Activated effector memory CD4-positive, alpha-beta T cell treated with Interleukin-2 at 50 U/mL for 16 hours (primary cell): ENCODE measurements at places on chromosomes 1 and 21.

- DNase-seq: no peak
These were observed 764.4 kb downstream of the ADGRL2 start for GRCh38 chr1:82565146-82565545.

DNA sequence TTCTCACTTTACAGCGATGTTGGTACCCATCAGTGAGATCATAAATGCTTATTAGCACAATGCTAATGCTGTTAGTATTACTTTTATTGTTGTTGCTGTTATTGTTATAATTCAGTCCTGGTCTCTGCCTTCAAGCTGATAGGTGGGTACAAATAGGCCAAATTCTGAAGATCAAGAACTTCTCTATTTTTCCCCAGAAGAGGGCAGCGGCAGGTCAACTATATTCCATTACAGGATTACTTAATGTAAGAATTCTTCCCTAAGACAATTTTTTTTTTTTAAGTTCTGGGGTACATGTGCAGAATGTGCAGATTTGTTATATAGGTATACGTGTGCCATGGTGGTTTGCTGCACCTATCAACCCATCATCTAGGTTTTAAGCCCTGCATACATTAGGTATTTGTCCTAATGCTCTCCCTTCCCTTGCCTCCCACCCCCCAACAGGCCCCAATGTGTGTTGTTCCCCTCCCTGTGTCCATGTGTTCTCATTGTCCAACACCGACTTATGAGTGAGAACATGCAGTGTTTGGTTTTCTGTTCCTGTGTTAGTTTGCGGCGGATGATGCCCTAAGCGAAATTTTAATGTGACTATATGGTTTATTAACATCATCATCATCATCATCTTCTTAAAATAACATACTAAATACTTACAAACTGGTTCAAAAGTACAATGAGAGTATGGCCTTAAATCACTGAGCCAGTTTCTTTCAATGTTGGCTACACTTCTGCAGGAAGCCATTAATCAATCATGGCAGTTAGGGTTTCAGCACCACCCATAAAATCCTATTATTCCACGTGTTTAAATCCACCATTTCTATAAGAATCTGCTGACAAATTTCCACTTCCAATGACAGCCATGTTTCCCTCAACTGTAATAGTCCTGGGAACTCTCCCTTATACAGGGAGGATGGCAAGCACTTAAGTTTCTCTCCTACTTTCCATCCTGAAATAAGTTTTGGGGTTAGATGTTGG is 19.2 kb downstream of the SLC19A2 start:
- DNase-seq: no peak

GRCh38 chr1:107549152-107549810 is 408.4 kb downstream of the NTNG1 start:
- no peak for DNase-seq

GRCh38 chr1:181396171-181396670 is 87.1 kb upstream of the CACNA1E start:
- DNase-seq: peak; percentile 43

DNA sequence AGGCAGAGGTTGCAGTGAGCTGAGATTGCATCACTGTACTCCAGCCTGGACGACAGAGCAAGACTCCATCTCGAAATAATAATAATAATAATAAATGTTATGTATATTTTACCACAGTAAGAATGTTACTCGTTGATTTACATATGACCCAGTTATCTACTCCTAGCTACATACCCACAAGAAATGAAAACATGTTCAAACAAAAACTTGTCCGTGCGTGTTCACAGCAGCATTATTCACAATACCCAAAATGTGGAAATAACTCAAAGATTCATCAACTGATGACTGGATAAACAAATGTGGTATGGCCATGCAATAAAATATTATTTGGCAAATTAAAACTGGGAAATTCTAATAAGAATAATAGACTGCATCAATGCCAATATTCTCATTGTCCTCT is 31.7 kb upstream of the ENSA start:
- DNase-seq: no peak

- DNase-seq: no peak
These were observed 407.8 kb downstream of the DUSP10 start for GRCh38 chr1:221334062-221334461.

- no peak for DNase-seq
These were observed 11.2 kb downstream of the THEMIS2 start for GRCh38 chr1:27883536-27883935.
